ENCODE measurements at places on chromosomes 2 and 18.

GRCh38 chr18:36629836-36630235 is 199.0 kb downstream of the TPGS2 start:
- DNase-seq: no peak

- no peak for DNase-seq
Observed at GRCh38 chr2:26885651-26886329, 37.9 kb downstream of the DPYSL5 start.

GRCh38 chr2:13390676-13391075 is 673.9 kb downstream of the TRIB2 start:
- no peak for DNase-seq

DNA sequence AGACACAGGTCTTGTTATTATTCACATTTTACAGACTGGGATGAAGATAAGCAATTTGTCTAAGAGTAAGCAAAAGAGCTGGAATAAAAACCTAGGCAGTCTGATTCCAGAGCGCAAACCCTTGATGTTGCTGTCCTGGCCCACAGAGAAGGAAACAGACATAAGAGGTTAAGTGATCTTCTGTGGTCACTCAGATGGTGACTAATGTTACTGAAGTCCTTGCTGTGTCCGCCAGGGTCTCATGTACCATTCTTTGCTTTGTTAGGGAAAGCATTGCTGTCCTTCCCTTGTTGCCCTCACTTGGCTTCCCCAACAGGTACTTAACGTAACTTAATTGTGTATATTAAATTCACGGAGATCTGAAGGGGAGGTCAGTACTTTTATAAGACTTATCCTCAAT is 14.9 kb upstream of the FAP start:
- DNase-seq: no peak

DNA sequence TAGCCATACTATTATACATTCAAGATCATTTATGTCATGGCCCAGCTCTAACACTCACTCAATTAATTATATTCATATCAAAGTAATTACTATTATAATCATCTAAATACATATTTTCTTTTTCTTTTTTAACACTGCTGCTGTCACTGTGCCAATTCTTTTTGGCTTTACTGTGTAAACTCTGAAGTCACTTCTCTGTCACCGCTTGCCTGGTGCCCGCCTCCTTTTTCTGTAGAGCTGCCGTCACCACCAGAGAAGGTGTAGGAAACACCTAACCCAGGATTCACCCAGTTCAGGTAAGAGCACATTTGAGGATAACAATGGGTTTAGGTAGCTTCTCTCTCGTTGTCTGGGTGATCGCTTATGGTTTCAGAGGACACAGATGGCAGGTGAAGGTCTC is 93.3 kb downstream of the AOX1 start:
- DNase-seq: no peak

GRCh38 chr2:24220554-24221291 is 45.9 kb downstream of the FAM228A start:
- DNase-seq: no peak

DNA sequence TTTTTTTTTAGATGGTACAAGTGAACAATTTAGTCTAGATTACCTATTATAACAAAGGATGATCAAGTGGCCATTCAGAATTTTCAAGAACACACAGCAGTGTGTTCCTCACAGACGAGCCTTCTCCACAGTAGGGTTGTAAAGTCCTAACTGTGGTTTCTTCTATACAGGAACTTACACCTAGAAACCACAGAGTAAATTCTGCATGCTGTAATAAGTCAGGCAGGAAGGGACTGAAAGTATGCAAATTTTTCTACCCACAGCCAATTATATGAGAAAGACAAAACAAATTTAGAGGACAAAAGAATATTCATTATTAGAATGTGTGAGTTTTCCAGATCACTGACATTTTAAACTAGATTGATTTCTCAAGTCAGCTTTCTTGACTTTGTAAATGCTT is 99.5 kb downstream of the RBMS1 start:
- no peak for DNase-seq

- DNase-seq: no peak
Observed at GRCh38 chr2:231388725-231389346, 6.7 kb upstream of the B3GNT7 start.

- no peak for DNase-seq
Observed at GRCh38 chr2:202133909-202134265, 60.8 kb downstream of the KIAA2012 start.

GRCh38 chr2:223578846-223579245 is 23.3 kb downstream of the SCG2 start:
- DNase-seq: no peak

- no peak for DNase-seq
Observed at GRCh38 chr18:78006774-78007260, 757.2 kb downstream of the GALR1 start.

GRCh38 chr2:173126819-173127218 is 51.2 kb downstream of the MAP3K20 start:
- DNase-seq: no peak

DNA sequence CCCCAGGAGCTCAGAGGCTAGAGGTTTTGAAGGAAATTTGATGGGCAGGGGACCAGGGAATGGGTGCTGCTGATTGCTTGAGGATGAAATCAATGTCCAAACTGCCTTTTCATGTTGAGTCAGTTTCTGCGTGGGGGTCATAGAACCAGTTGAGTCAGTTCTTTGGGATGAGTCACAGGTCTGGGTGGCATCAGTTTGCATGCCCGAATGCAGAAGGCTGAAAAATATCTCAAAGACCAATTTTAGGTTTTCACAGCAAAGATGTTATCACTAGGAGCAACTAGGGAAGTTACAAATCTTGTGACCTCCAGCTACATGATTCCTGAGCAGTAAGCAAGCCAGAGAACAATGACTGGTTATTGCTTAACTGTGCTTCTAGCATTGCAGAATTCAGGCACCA is 1135.1 kb upstream of the CRIM1 start:
- DNase-seq: no peak

- DNase-seq: no peak
Observed at GRCh38 chr2:9742601-9743000, 100.7 kb upstream of the TAF1B start.

GRCh38 chr2:54122171-54122935 is 6.9 kb downstream of the ACYP2 start:
- DNase-seq: no peak
